Hematopoietic multipotent progenitor cell treated with erythropoietin and hydrocortisone succinate and interleukin-3 and kit ligand, for 4 days (in vitro differentiated cells): ENCODE measurements at places on chromosomes 2 and 18.

DNA sequence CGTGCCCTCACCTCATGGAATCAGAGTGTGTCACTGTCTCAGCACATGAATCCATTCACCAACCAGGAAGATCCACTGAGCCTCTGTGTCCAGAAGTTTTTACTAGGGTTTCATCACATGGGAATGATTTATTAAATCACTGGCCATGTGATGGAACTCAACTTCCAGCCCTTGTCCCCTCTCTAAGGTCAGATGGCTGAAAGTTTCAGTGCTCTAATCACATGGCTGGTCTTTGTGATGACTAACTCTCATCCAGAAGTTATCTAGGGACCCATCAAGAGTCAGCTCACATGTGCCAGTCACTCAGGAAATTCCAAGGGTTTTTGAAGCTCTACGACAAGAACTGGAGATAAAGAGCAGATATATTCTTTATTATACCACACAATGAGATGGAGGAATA, 140.5 kb upstream of the GYPC start:
- no peak for DNase-seq

GRCh38 chr2:224893848-224894247, 148.4 kb downstream of the DOCK10 start:
- DNase-seq = no peak

GRCh38 chr18:25077038-25077943, 274.7 kb downstream of the ZNF521 start:
- DNase-seq = no peak

DNA sequence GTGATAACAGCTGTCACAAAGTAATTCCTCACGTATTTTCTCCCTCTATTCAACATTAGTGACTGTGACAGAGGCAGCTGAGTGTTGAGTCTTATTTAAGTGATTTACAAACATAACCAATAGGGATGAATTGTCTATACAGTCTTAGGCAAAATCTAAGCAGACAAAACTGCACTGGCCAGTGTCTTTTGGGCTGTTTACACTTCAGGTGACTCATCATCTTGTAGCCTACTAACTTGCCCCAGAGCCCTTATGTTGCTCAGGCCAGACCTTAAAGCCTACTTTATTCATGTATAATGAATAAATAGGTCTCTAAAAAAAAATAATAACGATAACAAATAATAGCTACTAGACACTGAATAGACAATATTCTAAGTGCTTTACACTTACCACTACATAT, 17.2 kb downstream of the THOC1 start:
- DNase-seq = no peak

- no peak for DNase-seq
Measured at GRCh38 chr2:1639086-1639858, 105.0 kb downstream of the PXDN start.

DNA sequence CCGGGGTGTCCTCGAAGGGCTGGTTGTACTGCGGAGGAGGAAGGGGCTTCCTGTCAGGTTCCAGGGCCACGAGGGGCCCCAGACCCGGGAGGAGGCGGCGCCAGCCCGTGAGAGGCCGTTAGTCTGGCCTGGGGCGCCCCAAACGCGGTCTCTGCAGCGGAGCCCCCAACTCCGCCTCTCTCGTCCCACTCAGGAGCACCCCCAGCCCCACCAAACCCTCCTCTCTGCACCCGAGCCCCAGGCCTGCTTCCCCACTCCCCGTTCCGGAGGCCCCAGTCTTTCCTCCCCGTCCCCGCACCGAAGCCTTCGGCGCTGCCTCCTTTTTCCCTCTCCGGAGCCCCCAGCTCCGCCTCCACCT, 473 bp downstream of the HJURP start:
- DNase-seq = no peak

DNA sequence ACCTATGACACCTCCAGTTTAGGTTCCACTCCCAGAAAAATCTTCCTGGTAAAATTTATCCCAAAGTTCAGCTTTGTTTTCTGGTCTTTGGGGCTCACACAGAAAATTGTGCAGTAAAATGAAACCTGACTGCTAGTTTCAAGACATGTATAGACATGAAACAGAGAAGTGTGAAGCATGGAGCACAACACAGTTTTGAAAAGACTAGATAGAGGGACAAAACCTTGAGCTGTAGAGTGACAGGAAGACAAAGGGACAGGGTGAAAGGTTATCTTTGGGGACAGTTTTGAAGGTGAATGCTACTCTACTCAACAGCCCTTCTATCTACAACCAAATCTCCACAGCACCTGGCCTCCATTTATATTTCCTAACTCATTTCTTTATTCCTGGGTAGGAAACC, 352.6 kb downstream of the RBM43 start:
- DNase-seq = no peak

GRCh38 chr2:197168705-197169104, 141.9 kb downstream of the ANKRD44 start:
- peak; percentile 89 for DNase-seq

DNA sequence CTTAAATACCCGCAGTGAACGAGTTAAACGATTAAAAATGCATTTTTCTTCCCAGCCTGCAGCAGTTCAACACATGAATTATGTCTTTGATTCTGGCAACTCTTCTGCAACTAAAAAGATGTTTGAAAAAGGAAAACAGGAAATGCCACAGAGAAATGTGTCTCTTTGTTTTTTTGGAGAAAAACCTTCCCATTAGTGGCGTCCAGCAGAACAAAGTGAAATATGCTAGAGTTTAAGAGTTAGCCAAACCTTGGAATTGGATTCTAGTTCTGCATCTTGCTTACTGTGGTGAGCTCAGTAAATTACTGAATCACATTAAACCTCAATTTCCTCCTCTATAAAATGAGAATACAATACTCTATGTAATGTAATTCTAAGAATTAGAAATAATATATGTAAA, 900.2 kb upstream of the ACVR2A start:
- no peak for DNase-seq

DNA sequence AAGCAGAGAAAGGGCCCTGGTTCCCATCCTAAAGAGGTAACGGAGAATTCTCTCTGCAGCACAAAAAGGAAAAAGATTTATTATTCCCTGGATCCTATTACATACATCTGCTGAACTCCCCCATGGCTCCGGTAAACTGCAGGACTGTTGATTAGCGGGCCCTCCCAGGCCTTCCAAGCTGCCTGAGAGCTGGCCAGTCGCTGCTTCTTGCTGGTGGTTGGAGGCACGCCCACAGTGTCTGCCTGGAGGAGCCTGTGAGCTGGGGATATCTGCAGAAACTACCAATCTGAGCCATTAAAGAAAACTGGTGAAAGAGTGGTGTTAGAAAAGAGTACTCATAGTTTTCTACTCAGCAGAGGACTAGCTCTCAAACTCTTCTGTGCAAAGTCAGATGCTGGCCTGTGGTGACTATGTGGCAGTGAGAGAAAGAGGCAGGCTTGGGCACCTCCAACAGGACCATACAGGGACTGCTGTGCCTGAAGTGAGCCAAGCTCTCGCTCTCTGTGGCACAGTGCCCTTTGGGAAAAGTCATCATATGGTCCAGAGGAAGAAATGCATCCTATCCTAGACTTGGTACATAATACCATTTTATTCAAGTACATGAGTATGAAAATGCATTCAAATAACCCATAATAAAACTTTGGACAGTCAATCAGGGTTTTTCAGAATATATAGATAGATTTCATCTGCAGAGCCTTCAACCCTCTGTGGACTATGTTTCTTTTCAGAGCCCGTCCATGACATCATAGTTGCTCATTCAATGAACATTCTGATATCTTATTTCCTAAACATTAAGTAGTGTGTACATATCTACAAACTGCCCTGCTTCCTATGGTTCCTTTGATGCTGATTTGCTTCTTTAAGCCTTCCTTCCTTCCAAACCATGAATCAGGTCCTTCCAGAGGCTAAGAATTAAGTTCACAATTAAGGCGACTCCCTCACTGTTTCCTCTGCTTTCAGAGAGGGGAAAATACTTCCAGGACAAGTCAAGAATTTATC, 242.0 kb upstream of the LYPD1 start:
- no peak for DNase-seq

DNA sequence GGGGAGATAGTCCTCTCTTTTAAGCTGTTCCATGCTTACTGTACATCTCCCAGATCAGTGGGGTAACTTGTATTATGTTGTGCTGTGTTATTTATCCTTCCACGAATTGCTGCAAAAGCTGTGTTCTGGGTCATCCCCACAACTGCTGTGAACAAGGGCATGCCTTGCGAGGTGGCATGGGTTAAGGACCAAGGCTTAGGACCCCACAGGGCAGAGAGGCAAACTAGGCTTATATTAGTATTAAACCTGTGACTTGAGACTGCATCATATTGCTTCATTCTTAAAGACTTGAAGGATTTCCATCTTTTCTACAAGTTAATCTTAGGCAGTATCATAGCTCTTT, 19.9 kb downstream of the RND3 start:
- no peak for DNase-seq

DNA sequence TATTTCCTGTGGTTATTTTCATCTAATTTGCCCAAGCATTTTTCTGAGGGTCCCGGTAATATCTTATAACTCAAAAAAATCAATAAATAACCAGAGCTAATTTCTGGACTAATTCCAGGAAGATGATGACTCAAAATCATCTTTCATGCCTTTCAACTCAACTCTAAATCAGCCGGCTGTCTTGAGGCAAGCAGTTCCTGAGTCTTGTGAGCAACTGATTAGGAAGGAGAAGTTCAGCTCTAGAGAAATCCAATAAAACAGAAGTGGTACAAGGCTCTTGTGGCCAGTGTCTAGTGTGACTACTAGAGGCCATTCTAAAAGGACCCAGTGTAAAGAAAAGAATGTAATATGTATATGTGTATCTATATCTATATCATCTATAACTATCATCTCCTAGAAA, 890.4 kb downstream of the TRIB2 start:
- DNase-seq = no peak

- no peak for DNase-seq
Measured at GRCh38 chr2:134762508-134762907, 43.7 kb upstream of the TMEM163 start.

DNA sequence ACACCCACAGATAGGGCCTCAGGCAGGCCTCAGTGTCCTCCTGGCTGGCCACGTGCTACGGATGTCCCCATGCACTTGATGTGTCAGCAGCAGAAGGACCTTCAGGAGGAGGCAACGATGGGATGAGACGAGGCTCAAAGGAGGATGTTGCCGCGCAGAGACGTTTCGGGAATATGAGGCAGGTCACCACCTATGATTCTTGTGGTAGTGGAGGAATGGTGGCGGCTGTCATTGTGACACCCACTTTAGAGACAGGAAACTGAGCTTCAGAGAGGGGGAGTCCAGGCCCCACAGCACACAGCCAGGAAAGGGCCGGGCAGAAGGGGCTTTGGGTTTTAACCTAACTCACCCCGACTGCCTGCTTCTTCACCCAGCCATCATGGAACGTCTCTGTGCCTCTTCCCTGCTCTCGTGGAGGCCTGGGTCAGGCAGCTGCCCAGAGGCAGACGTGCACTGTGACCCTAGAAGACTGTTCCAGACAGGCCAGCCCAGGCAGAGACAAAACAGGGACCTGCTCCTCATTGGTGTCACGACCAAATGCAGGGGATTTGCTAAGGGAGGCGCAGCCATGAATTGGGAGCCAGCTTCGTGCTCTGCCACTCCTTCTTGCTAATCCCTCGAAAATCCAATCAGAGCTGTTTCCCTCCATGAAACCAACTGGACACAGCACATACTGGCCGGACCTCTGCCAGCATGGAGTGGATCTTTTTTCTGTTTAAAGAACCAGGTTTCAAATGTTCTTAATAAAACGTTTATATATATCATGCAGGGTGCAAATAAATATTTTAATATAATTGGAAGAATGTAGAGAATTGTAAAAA, 169.2 kb downstream of the ASB1 start:
- no peak for DNase-seq

DNA sequence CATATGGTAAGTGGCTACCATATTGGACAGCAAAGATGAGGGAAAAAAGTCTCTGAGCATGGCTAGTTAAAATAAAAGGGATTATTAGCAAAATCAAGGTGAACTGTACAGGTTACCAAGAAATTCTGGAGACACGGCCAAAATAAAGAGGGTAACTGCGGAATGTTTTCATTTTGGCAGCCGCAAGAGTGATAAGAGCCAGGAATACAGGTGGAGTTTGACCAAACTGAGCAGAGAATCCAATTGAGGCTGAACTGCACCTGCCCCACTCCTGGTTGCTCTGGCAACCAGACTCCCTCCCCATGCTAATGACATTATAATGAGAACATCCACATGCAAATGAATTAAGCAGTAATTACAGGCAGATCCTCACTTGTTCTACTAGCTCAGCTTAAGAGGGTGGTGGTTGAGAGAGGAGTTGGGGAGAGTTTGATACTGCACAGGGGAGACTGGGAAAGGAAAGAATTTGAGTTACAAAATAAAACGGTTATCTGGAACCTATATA, 18.8 kb upstream of the EPHA4 start:
- no peak for DNase-seq

GRCh38 chr18:12314591-12315305, 6.7 kb downstream of the TUBB6 start:
- no peak for DNase-seq

GRCh38 chr18:13235981-13236380, 17.4 kb downstream of the LDLRAD4 start:
- no peak for DNase-seq

GRCh38 chr18:59792353-59792752, 95.1 kb upstream of the CCBE1 start:
- no peak for DNase-seq

GRCh38 chr18:42092848-42093247, 137.8 kb downstream of the PIK3C3 start:
- DNase-seq = no peak

DNA sequence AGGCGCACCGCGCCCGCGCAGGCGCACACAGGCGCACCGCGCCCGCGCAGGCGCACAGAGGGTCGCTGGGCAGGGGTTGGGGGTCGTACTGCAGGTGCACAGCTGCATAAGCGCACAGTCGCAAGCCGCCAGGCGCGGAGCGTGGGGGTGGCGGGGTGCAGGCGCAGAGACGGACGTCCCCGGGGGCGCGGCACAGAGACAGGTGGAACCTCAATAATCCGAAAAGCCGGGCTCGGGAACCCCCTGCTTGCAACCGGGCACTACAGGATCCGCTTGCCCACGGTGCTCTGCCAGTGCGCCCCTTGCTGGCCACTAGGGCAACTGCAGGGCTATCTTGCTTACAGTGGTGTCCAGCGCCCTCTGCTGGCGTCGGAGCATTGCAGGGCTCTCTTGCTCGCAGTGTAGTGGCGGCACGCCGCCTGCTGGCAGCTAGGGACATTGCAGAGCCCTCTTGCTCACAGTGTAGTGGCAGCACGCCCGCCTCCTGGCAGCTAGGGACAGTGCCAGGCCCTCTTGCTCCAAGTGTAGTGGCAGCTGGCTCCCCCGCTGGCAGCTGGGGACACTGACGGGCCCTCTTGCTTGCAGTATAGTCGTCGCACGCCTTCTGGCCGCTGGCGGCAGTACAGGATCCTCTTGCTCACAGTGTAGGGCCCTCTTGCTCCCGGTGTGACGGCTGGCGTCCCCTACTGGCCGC, 34.9 kb downstream of the FAM110C start:
- DNase-seq = peak; percentile 67

DNA sequence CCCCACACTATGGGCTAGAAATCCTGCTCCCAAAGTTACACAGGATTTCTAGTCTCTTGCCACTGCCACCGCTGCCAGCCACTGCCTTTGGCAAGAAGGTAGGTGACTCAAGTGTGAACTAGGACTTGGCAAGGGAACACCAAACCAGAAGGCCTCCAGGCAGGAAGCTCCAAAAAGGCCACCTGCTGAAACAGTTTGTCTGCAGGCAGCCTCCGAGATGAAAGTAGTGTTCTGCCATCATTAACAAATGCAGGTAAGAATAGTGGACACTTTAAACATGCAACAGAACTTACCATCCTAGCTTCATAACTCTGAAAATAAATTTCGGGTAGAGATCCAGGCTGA, 3.9 kb downstream of the ANKRD44 start:
- no peak for DNase-seq

GRCh38 chr2:102206666-102207341, 20.0 kb downstream of the IL1RL2 start:
- no peak for DNase-seq
